ENCODE measurements at places on chromosomes 2 and 18.

DNA sequence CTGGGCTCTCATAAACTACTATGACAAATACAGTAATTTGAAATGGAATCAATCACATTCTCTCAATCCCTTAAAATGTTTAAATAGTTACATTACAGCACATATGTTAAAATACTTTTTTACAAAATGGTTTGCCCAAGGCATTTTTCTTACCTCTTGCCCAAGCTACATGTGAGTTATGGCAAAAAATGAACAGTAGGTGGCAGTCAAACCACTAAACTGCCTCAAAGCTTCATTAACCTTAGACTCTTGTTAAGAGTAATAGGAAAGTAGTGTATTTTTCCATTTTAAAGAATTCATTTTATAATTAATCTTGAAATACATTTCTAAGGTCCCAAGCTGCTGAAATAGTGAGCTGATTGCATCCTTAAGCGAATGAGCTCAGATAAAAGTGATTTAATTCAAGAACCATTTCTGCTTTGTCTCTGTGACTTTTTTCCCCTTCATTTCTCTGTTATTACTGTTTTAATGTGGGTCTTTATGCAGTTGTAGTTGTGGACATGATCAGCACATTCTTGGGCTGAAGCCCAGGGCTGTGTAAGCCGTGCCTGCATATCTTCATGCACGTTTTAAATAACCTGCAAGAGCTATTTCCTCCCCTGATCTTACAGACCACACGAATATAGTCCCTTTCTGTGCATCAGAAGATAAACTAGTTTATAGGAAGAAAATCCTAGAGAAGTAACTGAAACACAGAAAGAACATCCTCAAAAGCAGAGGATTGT is 311.8 kb downstream of the LNPK start:
- DNase-seq = peak; percentile 30

DNA sequence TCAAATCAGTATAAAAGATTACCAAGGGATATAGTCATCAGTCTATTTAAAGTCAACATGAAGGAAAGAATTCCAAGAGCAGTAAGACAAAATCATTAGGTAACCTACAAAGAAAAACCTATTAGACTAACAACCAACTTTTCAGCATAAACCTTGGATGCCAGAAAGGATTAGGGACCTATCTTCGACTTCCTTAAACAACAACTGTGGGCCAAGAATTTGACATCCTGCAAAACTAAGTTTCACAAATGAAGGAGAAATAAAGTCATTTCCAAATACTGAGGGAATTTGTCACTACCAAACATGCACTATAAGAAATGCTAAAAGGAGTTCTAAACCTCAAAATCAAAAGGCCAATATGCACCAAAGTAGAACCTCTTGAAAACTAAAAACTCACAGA is 147.9 kb upstream of the TFPI start:
- no peak for DNase-seq

GRCh38 chr2:68044099-68044498 is 18.7 kb downstream of the C1D start:
- no peak for DNase-seq

- no peak for DNase-seq
These were observed 513.5 kb downstream of the TRIB2 start for GRCh38 chr2:13230221-13230620.

GRCh38 chr2:26752656-26753055 is 11.4 kb upstream of the SLC35F6 start:
- DNase-seq = no peak
